ENCODE measurements at places on chromosomes 12 and 14.

DNA sequence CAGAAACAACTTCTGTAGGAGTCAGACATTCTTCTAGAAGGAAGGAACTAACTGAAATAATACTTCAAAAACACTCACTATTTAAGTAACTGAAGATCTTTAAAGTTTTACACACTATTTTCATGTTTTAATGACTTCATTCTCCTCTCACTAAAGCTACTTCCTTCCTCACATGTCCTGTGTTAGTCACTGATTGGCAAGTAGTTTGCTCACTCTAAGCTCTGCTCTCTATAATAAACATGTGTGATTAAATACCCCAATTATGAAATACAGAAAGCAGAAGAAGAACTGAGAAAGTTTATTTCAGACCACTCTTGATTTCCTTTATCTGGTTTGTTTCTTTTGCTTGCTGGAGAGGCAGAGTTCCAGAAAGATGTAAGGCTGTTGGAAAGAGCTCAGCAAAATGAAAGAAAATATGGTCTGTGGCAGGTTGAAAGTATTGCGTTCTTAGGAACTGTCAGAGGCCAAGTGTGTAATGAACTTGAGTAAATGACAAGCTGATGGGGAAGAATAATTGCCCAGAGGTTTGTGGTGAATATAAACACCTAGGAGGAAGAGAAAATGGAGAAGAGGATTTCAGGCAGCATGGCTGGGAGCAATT, 522.0 kb upstream of the SEL1L start:
- no peak for DNase-seq

GRCh38 chr12:89075880-89076540, 276.3 kb downstream of the DUSP6 start:
- no peak for DNase-seq

- no peak for DNase-seq
These were observed 17.1 kb downstream of the POMT2 start for GRCh38 chr14:77303417-77304156.

- DNase-seq: no peak
These were observed 18.8 kb downstream of the SOCS2 start for GRCh38 chr12:93591137-93591868.

DNA sequence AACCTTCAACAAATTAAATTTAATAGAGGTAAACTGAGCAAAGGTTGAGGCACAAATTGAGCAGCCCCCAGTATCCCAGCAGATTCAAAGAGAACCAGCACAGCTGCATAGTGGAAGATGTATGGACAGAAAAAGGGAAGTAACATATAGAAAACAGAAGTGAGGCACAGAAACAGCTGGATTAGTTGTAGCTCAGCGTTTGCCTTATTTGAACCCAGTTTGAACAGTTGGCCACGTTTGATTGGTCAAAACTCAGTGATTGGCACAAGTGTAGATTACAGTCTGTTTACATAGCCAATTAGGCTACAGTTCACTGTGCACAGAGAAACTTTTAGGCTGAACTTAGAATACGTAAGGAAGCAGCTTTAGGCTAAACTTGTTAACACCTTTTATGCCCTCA, 315.5 kb downstream of the RMST start:
- no peak for DNase-seq

DNA sequence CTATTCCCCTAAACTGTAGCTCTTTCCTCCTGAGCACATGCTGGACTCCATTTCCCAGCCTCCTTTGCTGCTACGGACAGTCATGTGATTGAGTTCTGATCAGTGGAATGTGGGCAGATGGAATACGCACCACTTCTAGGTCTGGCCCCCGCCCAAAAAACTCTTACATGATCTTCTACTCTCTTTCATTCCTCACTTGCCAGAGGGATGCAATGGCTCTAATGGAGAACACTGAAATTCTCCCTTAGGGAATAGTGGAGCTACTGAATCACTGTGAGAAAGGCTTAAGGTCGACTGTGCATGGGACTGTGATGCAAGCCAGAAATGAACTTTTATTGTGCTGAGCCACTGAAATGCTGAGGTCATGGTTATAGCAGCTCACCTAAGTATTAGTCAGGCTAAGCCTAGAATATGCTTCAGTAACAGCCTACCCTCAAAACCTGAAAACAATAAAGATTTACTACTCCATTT, 13.0 kb upstream of the TMED2 start:
- DNase-seq: no peak

- no peak for DNase-seq
These were observed 394.9 kb downstream of the BCL11B start for GRCh38 chr14:98877065-98877464.

DNA sequence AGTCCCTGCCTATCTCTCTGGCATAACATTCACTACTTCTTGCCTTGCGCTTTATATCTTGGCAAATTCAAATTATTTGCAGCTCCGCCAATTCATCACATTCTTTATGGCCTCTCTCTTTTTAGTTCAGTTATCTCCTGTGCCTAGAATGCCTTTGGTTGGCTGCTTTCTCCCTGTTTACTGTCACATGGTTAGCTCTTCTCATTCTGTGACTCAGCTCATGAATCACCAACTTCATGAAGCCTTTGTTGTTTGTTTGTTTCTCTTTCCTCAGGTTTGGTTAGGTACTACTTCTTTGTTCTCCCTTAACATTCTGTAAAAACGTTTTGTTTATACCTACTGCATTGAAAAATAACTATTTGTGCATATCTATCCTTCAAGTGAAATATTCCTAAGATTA, 376.5 kb upstream of the GARIN6 start:
- no peak for DNase-seq

- no peak for DNase-seq
These were observed 9.6 kb downstream of the PLXNC1 start for GRCh38 chr12:94157981-94158411.

GRCh38 chr12:125402874-125403789, 337.9 kb downstream of the AACS start:
- no peak for DNase-seq

GRCh38 chr14:81211844-81212243, 8.9 kb downstream of the GTF2A1 start:
- no peak for DNase-seq

GRCh38 chr12:11500188-11500860, 105.0 kb upstream of the PRB2 start:
- DNase-seq: peak; percentile 36

GRCh38 chr14:76958980-76959710, 69.4 kb downstream of the IRF2BPL start:
- no peak for DNase-seq

- no peak for DNase-seq
These were observed 95.2 kb upstream of the HMGA2 start for GRCh38 chr12:65728848-65729793.

- no peak for DNase-seq
These were observed 89.2 kb downstream of the PUS7L start for GRCh38 chr12:43669373-43669772.

GRCh38 chr14:73258845-73259611, 21.7 kb downstream of the PAPLN start:
- no peak for DNase-seq

DNA sequence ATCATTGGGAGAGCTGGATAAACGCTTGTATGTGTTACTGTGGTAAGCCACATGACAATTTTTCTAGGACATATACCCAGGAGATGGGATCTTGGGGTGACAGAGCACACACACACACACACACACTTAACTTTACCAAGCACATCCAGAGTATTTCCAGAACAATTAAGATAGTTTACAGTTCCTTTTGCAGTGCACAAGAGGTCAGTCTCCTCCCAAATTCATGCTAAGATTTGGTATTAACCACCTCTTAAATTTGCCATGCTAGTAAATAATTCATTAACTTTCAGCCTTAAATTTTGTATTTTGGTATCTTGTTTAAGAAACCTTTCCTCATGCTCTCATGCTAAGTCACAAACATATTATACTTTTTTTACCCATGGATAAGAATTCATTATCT, 33.9 kb upstream of the LIMA1 start:
- DNase-seq: no peak

DNA sequence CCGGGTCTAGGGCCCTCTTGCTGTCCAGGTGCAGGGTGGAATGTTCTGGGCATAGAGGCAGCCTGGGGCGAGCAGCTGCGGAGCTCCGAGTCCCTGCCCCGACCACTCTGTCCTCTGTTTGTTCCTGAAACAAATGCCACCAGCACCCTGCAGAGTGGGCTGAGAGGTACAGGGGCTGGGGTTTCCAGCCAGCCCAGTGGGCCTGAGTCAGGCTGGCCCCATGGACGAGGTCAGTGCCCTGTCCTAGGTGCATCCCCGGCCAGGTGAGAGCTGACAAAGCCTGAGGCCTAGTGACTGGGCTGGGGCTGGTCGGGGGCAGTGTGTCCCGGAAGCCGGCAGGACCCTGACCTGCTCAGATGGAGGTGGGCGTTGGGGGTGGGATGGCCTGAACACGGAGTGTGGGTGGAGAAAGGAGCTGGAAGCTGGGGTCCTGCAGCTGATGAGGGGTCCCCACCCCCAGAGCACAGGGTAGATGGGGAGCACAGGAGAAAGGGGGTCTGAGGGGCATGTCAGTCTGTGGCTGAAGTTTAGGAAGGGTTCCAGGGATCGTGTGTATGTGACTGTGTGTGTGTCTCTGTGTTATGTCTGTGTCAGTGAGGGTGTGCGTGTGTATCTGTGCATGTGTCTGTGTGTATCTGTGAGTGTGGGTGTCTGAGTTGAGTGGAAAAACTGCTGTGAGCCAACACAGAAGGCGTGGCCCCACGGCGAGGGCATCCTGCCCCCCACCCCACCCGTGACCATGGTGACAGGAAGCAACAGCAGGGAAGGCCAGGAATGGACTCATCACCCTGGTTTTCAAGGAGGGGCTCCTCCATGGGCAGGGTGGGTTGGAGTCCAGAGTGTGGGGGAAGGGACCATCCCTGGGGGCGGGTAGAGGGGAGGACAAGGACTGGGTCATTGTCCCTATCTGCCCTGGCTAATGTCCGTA, 2.4 kb upstream of the CRIP1 start:
- DNase-seq: no peak

DNA sequence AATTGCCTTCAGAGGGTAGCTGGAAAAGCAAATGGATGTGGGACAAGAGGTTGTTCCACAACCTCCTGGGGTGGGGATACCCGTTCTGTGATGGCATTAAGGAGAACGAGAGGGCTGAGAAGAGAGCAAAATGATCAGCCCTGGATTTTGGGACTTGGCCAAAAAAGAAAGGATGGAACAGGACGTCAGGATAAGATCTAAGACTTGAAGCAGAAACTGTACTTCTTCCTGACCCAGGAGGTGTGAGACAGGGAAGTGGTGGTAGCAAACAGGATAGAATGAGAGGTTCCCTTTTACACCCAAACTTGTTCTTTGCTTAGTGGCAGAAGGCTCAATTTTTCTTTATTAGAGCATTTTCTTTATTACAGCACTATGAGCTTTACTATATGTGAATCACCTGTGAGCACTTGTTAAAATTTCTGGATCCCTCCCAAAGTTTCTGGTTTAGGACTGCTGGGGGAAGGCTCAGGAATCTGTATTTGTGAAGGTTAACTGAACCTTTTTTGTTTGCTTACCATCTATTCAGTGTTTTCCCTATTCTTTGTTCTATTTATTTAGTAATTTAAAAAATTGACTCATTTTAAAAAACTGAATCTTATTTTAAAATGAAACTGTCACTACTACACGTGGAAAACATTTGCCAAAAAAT, 59.2 kb downstream of the ERC1 start:
- DNase-seq: no peak

DNA sequence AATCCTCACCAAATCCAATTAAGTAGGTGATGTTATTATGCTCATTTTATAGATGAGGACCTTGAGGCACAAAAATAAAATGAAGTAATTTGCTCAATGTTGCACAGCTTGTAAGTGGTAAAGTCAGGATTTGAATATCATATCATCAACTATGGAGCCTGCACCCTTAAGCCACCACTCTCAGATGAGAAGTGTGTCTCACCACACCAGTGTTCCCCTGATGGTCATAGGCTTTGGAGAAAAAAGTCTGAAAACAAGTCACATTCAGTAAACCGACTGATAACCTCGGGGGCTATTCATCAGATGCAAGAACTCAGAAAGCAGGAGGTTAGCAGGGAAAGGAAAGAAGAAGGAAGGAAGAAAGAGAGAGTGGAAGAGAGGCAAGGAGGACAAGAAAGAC, 2.8 kb downstream of the TSHR start:
- DNase-seq: no peak

DNA sequence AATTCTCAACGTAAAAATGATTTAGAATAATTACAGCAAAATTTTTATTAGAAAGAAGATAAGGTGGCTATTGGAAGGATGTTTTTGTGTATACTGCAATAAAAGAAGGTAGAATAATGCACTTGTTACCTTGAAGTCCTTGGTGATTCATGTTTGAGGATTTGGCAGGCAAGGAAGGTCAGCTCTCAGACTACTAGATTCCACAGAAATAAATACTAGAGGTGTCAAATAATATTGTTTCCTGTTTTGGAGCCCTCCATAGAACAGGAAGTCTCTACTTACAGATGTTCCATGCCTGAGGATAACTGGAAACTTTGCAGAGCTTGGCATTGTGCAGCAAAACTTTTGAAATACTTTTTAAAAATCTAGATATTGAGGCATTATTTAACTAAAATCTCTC, 284.3 kb upstream of the SYT1 start:
- DNase-seq: no peak

DNA sequence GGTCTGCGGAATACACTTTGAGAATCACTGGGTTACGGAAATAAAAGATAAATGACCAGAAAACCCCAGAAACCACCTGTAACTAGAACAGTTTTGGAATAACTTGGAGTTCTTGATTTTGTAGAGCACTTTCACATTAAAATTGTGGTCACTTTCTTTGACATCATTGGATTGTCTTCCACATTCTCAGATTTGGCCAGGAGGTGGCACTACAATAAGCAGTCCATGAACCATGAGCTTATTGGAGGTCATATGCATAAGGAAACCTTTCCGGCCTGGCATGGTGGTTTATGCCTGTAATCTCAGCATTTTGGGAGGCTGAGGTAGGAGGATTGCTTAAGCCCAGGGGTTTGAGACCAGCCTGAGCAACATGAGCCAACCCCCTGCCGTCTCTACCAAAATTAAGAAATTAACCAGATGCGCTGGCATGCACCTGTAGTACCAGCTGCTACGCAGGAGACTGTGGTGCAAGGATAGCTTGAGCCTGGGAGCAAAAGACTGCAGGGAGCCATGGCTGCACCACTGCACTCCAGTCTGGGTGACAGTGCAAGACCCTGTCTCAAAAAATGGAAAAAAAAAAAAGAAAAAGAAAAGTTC, 107.7 kb upstream of the CAND1 start:
- DNase-seq: peak; percentile 9

DNA sequence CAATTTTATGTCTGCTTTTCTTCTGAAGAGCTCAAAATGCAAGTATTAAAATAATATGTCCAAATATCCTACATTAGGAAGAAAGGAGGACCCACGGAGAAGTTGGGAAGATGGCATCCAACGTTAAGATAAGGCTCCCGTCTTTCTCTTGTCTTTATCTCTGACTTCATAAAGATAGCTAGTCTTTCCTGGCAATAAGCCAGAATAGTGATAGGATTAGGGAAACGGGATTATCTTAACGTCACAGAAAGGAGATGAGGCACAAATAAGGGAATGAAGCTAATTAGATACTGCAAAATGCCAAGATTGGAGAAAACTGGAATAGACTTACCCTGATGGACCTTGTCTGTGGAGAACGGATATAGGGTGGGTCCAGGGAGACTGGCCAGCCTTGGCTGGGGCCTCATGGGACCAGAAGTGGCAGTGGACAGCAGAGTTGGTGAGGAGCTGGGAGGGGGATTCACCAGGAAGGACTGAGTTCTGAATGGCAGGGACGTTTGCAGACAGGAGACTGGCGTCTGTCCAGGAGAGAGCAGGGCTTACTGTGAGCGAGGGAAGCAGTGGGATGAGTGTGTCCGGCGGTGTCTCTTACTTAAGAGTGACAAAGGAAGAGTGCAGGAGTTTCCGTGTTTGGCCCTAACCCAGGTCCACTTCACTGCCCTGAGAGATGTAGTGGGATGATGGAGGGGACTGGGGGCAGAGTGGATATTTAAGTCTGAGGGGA, 119.9 kb downstream of the CACNA1C start:
- no peak for DNase-seq

All from activated CD4-positive, CD25-positive, alpha-beta regulatory T cell treated with anti-CD3 and anti-CD28 coated beads, Interleukin-2, amount 50 U/mL, for 16 hours (primary cell).